ENCODE measurements at places on chromosomes 3 and 15.

DNA sequence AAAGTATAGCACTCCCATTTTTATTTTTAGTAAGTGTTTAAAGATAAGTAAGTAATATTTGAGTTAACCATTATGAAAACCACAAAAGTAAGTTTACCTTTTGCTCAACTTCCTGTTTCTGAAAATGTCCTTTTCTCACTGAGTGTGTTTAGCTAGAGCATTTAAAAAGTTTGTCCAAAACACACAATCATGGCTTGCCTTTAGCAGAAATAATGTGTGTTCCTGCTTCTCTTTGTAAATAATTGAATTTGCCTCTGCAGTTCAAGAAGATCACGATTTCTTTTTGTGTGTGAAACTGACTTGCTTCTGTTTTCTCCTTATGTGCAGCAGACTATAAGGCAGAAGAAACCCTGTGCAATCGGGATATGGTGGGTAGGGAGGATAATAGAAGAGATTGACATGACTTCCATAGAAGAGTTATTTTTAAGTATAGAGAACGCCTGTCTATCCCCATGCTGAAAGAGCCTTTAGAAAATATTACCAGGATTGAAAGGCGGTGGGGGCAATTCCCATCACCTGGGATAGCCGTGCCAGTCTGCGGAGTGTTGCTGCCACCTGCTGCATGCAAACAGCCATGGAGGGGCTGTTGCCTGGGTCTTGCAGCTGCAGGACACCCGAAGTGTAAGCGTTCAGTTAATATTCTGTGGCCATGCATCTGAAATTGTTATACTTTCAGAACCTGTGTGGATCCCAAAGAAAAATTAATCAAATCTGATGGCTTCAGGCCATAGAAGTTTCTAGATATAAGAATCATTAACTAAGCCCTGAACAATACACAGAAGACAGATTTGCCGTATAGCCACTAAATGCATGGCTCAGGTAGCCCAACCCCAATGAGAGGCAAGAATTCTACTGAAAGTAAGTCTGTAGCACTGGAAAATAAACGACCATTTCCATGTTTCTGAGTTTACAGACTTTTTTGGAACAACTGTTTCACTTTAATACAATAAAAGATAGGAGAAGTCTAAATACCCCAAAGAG lies 2.4 kb upstream of the CD96 start:
- DNase-seq = peak; percentile 48

GRCh38 chr3:177466074-177466473 lies 268.8 kb upstream of the TBL1XR1 start:
- no peak for DNase-seq

GRCh38 chr15:68126396-68126795 lies 72.3 kb downstream of the PIAS1 start:
- no peak for DNase-seq

DNA sequence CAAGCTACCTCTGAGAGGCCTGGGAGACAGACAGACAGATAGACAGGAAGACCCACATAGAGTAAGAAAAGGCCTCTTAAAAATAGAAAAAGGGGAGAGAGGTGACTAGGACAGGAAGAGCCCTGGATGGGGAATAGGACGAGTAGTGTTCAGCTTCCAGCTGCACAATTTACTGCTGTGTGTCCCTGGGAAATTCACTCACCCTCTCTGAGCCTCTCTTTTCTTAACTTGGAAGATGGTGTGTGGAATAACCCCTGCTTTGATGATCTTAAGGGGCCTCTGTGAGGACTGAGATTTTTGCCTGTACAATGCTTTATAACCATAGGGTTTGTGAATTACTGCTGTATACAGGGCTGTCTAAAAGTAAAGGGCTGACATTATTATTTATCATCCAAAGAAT lies 37.5 kb downstream of the FEM1B start:
- no peak for DNase-seq

DNA sequence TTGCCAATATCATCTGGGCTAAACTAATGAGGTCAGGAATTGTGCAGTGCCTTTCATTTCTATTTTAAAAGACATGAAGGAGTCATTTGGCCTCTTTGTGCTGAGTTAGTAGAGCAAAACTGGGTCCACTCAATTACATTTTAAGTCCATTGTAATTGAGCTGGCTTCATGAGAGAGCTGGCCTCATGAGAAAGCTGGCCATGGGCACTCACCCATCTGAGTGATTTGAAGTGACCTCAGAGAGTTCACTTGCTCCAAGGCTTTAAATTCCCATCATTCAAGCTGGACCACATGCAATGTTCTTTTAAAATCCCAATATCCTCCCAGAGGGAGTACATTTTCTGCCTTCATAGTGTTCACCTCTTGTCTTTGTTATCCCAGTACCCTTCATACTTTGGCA lies 335.9 kb upstream of the WNT5A start:
- no peak for DNase-seq

GRCh38 chr15:74957476-74958035 lies 984 bp upstream of the RPP25 start:
- no peak for DNase-seq

DNA sequence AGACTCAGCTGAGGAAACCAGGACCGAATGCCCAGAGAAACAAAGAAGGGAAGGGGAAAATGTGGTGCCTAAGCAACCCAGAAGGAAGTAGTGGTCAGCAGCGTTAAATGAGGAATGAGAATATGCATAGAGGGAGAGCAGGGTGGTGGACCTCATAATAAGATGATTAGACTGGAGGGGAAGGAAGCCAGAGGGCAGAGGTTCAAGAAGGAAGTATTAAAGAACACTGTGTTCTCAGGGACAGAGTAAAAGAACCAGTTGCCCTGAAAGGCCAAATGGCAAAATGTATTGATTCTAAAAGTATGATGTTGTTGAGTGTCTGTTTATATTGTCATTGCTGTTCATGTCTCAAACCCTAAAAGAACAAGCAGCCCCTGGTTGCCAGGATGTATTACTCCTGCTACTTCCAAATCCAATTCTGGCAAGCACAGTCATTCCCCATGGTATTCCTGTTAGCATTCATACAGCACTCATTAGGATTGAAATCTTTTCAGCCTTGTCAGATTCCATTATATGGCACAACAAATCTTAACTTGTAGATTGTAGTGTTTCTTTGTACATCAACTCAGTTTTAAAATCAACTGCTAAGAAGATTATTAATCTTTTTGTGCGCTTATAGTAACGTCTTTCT lies 23.4 kb downstream of the P2RY1 start:
- no peak for DNase-seq

- no peak for DNase-seq
Measured at GRCh38 chr3:184491867-184492615, 69.5 kb upstream of the EPHB3 start.

DNA sequence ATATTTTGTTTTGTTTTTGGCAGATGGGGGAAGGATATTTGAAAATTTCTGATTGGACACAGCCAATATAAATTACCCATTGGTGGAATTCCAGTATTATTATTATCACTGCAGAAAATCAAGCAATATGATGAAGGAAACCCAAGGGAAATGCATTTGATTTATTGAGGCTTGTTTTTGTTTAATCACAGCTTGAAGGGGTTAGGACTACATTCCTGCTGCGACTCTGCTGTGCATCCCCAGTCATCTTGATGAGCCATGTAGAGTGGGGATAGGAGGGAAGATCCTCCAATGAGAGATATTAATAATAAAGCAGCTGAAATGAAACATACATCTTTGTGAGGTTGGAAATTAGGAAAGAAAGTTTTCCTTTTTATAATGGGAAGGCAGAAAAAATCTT lies 208.6 kb downstream of the GAP43 start:
- no peak for DNase-seq

DNA sequence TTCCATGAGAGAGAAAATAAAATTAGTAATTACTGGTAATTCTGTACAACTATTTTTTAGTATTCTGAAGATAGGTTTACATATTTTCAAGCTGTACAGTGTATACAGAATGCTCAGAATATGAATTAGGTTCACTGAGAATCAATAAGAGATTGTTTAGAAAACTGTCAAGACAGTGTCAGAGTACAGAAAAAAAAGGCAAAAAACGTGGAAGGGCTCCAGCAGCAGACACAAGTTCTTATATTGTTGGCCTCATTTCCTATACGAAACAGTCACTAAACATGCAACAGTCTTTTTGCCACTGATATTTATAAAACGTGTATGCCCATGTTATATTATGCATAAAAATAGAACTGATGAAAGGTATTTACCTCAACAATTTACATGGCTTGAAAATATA lies 103.9 kb downstream of the ISL2 start:
- DNase-seq = no peak

- DNase-seq = no peak
Measured at GRCh38 chr3:45406772-45407171, 18.4 kb downstream of the LARS2 start.

DNA sequence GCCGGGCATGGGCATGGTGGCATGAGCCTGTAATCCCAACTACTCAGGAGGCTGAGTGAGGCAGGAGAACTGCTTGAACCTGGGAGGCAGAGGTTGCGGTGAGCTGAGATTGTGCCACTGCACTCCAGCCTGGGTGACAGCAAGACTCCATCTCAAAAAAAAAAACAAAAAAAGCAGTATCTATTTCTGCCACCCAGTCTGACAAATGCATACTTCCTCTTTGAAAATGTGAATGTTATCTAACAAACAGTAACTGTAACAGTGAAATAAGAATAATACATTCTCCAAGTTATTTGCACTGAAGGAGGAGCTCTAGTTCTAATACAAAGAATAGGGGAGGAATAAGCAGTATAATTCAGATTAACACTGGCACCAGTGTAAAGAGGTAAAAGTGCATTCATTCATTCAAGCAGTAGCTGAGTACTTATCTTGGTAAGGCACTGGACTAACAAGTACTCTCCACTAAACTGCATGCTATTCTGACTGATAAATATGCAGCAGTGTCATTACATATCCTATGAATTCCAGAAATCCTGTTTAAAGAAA lies 12.9 kb downstream of the VPS13C start:
- no peak for DNase-seq

DNA sequence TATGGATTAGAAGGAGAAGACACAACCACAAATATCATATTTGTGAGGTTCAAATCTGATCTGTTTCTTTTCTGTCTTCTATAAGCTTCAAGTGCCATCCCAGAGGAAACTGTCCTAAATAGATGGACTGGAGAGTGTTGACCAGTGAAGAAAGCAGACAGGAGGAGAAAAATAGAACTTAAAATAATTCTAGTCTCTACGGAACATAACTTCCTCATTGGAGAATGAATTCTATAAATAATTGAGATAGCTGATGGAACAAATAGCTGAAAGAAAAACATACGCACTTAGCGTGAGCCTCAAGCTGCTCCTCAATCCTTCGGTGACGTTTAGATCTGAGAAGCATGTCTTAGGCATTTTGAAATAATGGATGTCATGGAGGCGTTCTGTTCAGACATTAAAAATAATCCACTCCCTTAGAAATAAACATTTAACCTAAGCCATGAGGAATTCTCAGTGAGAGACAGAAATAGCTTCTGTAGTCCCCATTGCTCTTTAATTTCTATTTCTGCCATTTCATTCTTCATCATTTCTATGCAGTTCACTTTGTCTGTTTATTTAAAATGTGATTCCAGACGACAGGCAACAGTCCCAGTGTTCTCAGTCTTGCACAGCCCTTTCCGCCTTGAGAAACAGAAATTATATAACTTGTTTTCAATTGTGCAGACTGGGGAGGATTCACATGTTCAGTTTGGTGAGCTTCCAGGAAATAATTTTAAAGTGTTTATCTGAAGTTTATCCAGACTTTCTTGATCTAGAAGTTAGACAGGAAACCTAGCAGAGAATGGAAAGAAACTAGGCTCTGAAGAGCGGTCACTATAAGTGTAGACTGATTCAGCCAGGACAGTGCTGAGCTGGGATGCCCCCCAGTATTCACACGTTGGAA lies 97.3 kb downstream of the NR1D2 start:
- DNase-seq = no peak

DNA sequence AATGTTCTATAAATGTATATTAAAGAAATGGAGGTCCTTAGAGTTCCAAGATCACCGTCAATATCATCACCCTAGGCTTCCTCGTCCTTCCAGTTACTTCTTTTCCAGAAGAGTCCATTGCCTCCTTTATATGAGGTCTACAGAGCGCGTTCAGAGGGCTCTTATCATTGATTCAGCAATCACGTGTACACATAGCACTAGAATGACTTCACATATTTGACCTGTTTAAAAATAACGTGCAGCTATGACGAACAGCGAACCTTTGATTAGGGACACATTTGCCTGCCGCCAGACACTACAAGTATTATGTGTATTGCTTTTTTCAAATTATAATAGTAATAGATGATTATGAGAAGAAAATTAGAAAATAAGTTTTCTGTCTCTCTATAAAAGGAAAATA lies 26.0 kb downstream of the IGF1R start:
- DNase-seq = no peak

- DNase-seq = no peak
Measured at GRCh38 chr15:63597038-63597790, at the start of gene FBXL22. TSS of gene FBXL22 (plus strand) at chr15:63597387. CDS start at chr15:63597393, 6 bp downstream.

GRCh38 chr3:42027571-42027970 lies 63.6 kb upstream of the TRAK1 start:
- DNase-seq = no peak

- no peak for DNase-seq
Measured at GRCh38 chr3:60979461-60980341, 271.6 kb downstream of the FHIT start.

DNA sequence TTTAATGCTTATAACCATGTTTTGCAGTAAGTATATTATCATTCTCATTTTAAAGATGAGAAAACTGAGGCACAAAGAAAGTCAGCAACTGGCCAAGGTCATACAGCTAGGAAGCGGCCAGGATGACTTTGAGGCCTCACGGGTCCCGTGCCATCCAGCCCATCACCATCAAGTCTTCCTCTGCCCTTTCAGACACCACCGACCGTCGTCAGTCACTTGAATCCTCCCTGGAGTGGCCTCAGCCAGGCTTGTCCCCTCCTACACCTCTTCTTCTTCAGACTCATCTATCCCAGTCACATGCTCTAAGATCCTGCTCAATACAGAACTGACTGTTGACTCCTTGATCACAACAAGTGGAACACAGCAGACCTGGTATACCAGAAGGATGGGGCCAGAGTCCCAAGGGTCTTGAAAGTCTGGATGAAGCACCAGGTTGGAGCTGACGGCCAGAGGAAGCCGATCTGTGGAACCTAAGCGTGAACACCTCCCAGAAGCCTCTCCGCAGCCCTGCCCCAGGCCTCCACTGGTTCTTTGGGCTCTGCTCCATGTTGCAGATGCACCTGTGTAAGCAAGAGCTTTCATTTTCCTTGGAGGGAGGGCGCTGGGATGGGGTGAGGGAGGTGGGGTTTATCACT lies 22.1 kb downstream of the ITGA11 start:
- no peak for DNase-seq

DNA sequence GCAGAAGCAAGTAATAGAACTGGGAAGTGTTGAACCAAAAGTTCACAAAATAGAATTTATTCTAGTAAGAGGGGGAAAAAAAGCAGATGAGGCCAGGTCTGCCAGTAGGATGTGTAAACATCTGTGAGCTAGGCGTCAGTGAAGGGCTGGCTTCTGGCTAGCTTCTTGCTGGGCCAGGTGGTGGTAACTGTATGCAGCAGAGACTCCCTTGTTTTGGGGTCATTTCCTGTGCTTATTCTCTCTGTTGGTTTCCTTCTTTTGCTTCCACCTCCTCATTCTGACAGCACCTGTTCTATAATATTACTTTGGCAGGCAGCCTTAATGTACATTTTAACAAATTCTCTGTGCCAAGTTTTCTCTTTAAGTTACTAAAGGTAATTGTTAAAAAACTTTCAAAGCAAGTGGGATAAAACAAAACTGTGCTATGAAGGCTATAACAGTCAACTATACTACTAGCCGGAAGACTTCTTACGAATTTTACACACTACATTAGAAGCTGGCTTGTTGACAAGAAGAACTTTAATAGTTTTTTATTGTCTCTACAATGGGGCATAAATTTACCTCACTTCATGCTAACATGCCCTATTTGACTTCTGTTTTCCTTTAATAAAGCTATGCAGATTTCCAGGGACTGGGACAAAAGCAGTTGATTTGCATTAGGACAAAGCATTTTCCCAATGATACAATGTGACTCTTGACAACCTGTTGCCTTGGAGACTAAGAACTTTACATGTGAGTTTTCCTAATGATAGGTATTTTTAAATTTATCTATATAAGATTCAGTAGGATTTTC lies 318.8 kb upstream of the NAALADL2 start:
- DNase-seq = no peak
